ENCODE measurements at places on chromosomes 12 and 14.

GRCh38 chr12:5364036-5364770 is 67.7 kb upstream of the NTF3 start:
- no peak for DNase-seq

GRCh38 chr14:81523016-81523415 is 10.6 kb downstream of the SEL1L start:
- no peak for DNase-seq

GRCh38 chr12:509500-509899 is 49.8 kb downstream of the B4GALNT3 start:
- no peak for DNase-seq

DNA sequence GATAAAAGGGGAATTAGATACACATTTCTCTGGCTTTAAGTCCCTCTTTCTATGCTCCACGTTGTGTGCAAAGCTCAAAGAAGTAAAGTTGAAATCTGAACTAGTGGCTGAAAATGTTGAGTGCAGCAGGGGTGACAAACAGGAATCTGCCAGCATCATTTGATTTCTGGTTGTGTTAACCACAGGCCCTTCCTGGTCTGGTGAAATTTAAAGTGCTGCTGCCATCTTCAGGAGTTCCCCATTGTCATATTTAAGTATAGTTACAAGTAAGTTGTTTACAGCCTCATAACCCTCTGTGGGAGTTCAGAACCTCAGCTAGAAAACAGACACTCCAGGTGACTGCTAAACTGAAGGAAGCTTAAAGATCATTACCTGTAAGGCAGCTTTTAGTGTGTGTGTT is 90.9 kb upstream of the CCDC196 start:
- no peak for DNase-seq

- no peak for DNase-seq
Observed at GRCh38 chr14:55867719-55868118, 250.5 kb upstream of the PELI2 start.
